Progenitor cell of endocrine pancreas (in vitro differentiated cells): ENCODE measurements at places on chromosomes 3 and 15.

GRCh38 chr3:98705694-98706093, 57.4 kb upstream of the ST3GAL6 start:
- DNase-seq, result no peak

- DNase-seq, result no peak
Observed at GRCh38 chr3:31953636-31954035, 27.4 kb downstream of the OSBPL10 start.

- DNase-seq, result no peak
Observed at GRCh38 chr3:151675858-151676615, 57.7 kb upstream of the AADACL2 start.

- no peak for DNase-seq
Observed at GRCh38 chr15:70854666-70854976, 664 bp upstream of the LARP6 start.

DNA sequence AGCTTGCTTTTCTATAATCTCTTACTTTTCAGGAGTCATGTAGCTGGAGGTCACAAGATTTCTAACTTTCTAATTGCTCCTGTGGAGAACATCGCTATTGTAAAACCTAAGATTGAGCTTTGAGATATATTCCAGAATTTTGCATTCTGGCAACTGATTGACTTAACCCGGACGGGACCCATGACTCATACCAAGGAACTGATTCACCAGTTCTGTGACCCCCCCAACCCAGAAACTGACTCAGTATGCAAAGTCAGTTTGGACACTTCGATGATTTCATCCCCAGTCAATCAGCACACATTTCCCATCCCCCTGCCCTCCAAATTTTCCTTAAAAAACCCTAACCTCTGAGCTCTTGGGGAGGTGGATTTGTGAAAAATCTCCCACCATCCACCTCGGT, 396.5 kb upstream of the GBE1 start:
- no peak for DNase-seq

- no peak for DNase-seq
Observed at GRCh38 chr15:100495861-100496260, 32.9 kb downstream of the CERS3 start.

DNA sequence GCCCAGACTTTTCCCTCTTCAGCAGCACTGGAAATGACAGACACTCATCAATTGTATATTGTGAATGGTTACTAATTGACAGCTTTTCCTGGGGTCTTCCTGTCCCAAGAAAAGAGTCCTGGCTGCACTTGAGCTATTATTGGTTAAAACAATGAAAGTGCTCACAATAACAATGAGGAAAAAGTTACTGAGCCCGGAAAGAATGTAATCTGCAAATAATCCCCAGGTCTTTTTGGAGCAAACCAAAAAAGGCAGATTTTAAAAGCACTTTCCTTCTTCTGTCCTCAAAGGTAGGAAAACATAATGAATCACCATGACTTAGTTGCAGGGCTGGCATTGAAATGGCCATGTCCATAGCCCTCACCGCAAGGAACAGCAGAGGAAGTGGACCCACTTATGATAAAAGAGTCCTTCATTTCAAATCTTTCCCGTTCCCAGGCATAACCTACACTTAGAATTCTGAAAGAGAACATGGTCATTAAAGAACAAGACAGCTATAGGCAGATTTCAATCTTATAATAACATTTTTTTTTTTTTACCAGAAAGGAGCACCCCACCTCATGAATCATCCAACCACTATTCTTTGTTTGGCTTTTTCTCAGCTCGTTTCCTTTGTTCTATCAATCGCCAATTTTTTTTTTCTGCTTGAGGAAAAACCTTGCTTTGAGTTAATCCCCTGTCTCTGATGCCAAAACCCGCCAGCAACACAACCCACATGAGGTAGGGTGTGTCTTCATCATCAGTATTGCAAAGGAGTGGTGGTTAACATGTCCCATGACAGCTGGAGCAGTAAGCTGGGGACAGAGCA, 35.5 kb upstream of the ATP1B3 start:
- no peak for DNase-seq

GRCh38 chr15:78810362-78811123, 721 bp downstream of the ADAMTS7 start:
- DNase-seq, result peak; percentile 41

- DNase-seq, result no peak
Observed at GRCh38 chr3:46673151-46674030, 20.1 kb downstream of the ALS2CL start.

DNA sequence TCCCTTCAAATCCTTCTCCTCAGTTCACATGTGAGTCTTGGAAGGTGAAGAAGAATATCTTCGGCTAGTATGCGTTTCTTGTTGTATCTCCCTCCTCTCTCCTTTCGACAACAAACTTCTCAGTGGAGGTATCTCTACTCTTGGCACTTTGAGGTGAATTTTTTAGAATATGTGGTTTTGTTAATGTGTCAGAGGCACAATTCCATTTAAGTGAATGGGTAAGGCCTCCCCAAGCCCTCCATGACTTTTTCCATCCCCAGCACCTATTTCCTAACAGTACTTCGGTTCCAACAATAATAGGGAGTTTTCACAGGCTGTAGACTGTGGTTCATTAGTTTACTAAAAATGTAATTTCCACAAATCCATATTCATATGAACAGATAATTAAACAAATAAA, 74.2 kb downstream of the TM4SF4 start:
- DNase-seq, result no peak

DNA sequence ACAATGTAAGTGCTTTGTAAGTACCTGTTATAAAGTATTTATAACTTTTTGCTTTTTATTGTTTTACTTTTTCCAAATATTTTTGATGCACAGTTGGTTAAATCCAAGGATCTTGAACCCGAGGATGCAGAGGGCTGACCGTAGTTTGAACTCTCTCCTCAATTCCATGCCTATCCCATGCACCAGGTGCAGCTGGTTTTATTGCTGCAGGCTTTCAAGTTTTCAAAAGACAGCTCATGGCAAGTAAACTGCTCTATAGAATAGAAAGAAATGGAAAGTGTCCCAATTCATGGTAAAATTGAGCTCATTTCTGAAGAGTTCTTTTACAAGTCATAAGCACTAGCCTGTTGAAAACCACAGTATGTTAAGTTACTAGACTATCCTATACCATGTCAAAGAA, 131.9 kb downstream of the TBC1D2B start:
- no peak for DNase-seq

- no peak for DNase-seq
Observed at GRCh38 chr3:114527036-114527644, 233.3 kb downstream of the TIGIT start.

DNA sequence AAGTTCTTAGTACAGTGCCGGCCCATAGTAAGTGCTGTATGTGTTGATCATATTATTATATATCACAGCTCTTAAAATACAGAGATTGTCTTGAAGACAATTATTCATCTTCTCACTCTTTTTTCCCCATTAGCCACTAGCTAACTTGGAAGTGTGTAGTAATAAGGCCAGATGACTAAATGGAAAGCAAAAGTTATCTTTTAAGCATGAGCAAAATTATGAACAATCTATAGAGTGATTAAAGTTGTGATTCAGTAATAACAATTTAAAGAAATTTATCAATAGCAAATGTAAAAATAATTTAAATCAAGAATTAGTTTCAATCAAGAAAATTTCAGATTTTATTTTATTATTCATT, 630.9 kb upstream of the TBL1XR1 start:
- no peak for DNase-seq

DNA sequence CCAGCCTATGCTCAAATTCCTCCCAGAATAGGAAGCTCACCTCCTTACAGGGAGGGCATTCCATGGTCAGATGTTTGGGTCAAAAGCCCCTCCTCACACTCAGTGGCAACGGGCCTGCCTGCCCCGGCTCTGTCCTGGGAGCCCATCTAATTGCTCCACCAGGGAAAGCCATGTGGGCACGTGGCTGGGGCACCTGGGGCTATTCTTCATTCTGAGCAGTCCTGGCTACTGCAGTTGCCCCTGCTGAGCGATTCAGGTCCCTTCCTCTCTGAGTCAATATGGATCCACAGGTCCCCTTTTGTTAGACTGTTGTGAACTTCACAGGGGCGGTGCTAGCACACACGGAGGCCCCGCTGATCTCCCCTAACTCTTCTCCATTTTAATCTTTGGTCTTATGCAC, 39.4 kb downstream of the TPRA1 start:
- no peak for DNase-seq

GRCh38 chr3:188465311-188465710, 311.4 kb downstream of the LPP start:
- no peak for DNase-seq

DNA sequence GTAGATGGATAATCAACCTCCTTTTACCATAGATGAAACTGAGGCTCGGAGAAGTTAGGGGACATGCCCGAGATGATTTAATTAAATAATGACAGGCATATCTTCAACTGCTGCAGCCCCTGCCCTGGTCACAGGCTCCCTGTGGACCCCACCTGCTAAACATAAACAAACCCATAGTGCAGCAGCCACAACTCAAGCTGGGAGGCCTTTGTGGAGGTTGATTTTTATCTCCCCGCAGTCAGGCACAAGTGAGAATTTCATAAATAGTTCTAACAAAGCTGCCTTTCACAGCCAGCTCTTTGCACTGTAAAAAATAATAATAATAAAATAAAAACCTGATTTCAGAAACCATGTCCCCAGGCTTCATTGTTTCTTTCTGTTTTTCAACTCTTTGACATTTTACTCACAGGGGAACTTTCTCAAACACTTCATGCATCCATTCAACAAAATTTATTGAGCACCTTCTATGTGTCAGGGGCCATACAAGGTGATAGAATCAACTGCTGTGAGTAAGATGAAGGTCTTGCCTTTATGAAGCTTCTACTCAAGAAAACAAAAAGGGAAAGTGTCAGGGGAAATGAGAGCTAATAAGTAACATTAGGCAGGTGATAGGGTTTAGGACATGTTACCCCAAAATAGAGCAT, 393.6 kb upstream of the PROK2 start:
- no peak for DNase-seq

DNA sequence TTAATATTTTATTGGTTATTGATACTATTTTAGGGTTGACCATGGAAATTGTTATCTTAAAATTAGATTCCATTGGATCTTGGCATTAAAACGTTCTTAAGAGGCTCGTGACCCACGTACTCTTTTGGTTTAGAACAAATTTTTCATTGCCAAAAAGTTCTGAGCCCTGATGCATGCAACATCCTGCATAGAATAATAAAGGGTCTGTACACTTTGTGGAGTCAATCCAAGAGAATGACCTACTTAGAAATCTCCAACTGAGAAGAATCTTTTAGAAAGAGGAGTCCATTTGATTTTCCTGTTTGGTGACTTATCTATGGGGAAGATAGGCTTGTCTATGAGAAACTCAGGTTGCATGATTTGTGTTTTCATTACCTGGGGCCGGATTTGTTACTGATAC, 404.2 kb upstream of the RGMA start:
- no peak for DNase-seq

GRCh38 chr15:57565311-57565710, 26.4 kb upstream of the MYZAP start:
- DNase-seq, result no peak

DNA sequence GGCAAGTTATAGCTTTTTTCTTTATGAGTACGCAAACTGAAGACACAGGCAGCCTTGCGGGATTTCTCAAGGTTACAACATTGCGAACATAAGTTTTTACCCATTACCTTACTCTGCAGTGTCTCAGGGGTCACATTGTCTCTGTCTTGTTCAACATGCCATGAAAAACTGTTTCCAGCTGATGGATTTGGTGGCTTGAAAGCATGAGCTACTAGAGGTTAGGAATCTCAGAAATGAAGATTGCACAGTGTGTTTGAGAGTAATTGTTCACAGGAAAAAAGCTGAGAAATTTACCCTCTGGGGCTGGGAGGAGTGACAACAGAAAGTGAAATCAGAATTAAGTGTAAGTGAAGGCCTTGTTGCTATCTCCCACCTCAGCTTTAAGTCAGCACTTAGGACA, 568.6 kb downstream of the TAFA4 start:
- no peak for DNase-seq

DNA sequence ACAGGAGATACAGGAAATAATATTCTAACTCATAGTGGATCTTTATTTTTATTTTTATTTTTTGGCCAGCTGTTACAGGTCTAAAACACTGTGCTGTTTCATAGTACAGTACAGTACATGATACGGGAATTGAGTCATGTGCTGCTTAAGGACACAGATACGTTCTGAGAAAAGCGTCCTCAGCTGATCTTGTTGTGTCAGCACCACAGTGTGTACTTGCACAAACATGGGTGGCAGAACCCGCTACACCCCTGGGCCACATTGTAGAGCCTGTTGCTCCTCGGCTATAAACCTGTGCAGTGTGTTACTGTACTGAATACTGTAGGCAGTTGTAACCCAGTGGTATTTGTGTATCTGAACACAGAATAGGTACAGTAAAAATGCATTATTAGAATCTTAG, 183.4 kb downstream of the OR4M2 start:
- no peak for DNase-seq

GRCh38 chr3:165181556-165181955, 14.6 kb downstream of the SLITRK3 start:
- DNase-seq, result no peak

DNA sequence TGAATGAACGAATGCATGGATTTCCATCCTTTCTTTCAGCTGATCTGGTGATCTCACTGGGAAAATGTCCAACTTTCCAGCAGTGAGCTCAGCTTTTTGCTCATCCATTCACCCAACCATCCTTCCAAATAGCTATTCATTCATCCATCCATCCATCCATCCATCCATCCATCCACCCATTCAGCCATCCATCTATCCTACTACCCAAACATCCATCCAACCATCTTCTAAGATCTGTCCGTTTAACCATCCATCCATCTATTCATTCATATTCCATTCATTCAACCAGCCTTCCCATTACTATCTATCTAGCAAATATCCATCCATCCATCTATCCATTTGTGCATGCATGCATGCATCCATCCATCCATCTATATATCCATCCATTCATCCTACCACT, 39.4 kb downstream of the WNT7A start:
- DNase-seq, result no peak

GRCh38 chr3:156142702-156143101, 22.3 kb downstream of the KCNAB1 start:
- DNase-seq, result no peak

DNA sequence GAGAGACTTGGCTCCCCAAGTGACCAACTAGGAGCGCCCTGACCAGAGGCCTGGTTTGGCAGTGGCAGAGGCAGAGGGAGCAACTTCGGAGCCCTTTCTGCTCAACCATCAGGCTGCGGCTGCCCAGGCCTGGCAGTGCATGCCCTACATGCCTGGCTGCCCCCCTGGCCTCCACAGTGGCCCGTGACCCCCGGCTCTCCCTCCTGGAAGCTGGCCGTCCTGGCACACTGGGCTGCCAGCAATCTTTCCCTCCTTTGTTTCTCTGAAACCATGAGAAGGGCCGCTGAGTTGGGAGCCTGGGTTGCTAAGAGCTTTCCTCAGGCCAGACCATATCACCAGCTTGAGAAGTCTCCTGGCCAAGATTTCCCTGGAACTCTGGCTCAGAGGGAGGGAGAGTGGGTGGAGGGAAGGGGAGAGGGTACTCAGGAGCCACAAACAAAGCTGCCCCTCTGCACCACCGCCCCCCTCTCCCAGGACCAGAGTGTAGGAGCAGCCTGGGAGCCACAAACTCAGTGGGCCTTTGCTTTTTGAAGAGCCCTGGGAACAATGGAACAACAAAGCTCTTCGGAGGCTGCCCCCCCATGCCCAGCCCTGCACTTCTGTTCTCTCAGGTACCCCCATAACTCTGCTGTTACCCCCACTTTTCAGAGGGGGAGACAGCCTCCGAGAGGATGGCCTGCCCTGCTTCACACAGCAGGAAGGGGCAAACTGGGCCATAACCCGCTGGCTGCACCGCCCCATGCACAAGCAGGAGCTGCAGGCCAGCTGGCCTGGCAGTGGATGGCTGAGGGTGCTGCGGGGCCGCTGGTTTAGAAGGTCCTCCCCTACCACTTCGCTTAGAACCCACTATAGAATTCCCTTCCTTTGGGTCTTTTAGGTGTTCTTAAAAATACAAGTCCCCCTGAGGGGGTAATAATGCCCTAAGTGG, 11.3 kb downstream of the CORO2B start:
- no peak for DNase-seq

GRCh38 chr3:68560728-68561127, 371.6 kb downstream of the TAFA4 start:
- DNase-seq, result no peak
